NCI-H774 (cell line): ENCODE measurements at places on chromosomes 11 and 22.
A peak's percentile ranks its signal among the peaks of the same experiment; 100 is the strongest.

- DNase-seq = no peak
Observed at GRCh38 chr11:64969209-64969608, 2.7 kb downstream of the MAJIN start.

GRCh38 chr11:22390283-22390655 lies 52.1 kb downstream of the SLC17A6 start:
- DNase-seq = no peak

GRCh38 chr22:33028234-33028633 lies 29.9 kb downstream of the SYN3 start:
- DNase-seq = no peak

DNA sequence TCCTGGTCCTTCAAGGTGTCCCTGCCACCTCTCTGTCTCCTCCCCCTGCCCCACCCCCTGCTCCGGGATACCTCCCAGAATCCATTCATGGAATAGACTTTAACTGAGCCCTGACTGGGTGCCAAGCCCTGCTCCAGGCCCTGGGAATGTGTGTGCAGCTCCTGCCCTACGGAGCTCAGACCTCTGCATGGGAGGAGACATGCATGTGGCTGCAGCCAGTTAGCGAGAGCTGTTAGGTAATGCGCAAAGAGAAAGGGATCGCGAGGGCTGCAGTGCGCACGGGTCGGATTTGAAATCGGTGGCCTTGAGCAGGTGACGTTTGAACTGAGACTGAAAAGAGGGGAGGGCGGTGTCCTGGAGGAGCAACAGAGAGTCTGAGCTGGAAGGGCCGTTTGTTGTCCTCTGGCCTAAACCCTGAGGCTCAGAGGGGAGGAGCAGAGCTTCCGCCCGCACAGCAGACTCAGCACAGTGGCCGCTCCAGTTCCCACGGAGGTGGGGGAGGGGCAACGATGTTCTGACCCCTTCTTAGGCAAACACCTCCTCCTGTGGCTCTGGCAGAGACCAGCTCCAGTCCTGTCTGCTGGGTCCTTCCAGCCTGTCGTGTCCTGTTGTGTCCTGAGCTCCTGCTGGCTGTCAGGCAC lies 19.8 kb upstream of the LRRC10B start:
- peak; percentile 58 for DNase-seq

DNA sequence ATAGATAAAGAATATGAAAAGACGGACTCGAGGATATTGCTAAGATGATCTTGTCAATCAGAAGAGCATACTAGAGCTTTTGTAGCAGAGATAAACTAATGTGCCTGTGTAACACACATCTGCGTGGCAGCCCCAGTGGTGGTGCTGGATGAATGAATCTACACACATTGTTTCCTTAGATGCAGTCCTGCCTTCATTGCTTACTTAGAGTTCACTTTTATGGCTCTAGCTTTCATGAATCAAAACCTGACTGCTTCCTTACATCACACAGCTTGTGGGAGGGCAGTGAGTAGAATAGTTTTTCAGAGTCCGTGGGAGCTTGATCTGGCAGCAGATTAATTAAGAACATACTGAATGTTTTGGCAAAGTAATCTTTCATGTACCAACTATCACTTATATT lies 83.7 kb downstream of the EXT2 start:
- DNase-seq = no peak

DNA sequence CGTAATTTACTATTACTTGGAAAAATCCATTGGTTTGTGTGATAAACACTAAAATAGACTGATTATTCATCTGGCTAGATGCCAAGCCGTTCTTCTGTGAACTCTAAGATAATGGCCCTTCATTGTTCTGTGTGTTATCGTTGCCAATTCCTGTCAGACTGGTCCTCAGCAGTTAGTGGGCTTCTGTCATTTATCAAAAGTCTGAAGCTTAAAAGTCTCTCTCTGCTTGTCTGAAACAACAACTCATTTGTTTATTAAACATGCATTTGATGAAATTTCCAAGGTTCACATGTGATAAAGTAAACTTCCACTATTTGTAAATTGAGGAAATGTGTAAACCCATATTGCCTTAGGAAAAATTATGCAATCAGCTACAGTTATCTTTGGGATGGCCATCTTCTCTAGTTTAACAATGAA lies 21.1 kb upstream of the RDX start:
- DNase-seq = peak; percentile 65

GRCh38 chr11:76801225-76801624 lies 18.1 kb downstream of the TSKU start:
- no peak for DNase-seq

DNA sequence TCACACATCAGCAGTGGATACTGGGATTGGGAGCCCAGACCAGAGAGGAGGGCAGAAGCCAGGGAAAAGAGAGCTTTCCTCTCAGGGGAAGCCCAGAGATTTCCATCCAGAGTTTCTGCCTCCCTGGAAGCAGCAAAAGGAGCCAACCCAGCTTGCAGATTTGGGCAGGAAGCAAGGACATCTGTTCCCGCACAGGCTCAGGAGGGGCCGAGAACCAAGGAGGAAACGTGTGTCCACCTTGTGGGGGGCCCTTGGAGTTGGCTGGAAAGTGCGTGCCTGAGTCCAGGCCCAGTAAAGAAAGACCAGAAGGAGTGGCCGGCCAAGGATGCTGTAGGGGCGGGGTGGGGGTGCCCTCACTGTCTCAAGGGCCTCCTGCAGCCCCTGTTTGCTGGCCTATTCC lies 6.0 kb upstream of the NPTXR start:
- DNase-seq = no peak

DNA sequence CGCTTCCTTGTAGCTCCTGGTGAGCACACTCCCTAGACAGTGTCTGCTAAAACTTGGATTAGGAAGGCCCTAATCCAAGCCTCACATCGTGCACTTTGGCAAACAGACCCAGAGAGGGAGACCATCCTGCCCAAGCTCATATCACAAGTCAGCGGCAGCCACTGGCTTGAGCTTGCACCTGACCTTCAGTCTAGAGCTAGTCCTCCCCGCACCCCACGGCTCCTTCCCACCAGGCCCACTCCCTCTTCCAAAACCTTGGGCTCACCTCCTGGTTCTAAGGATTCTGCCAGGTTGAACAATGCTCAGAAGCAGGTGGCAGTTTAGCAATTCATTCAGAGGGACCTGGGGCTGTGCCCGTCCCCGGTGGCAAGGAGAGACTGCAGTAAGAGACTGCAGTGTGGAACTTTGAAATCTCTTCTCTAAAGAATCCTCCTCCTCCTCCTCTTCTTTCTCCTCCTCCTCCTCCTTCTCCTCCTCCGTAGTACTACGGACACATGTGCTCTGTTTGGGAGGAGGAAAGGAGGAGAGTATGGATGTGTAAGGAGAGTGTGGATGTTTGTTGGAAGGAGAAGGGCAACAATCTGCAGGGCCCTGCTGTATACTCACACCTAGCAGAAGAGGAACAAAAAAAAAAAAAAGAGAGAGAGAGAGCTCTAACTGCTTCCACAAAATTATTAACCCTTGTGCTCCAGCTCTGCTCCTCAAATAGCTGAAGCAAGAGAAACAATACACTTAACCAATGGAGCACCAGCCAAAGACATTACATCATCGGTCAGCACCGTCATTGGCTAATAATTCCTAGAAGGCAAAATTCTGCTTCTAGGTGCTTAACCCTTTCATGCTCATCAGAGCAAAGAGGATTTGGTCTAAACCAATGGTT lies 6.0 kb downstream of the SYN3 start:
- DNase-seq = no peak

- no peak for DNase-seq
Observed at GRCh38 chr11:91243630-91244029, 981.0 kb upstream of the FAT3 start.

DNA sequence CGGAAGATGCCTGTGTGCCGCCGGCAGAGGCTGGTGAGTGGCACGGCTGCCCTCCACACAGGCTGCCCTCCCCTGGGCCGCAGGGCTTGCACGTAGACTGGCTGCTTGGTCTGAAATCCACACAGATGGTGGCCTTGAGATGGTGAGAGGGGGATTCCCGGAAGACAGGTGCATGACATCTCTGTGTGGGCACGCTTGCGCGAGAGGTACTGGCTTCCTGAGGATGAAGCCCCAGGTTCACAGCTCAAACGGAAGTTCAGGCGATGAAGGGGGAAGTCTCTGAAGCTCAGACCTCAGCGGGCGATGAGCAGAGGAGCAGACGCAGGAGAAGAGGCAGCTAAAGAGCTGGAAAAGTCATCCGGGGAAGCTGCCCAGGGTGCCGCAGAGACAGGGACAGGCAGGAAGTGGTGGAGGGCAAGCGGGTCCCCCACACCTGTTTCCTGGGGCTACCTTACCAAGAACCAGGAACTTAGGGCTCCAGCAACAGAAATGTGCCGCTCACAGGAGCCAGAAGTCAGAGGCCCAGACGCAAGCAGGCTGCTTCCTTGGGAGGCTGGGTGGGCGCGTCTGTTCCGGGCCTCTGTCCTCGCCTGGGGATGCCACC lies 7.2 kb downstream of the CRELD2 start:
- no peak for DNase-seq

- DNase-seq = no peak
Observed at GRCh38 chr11:82494988-82495432, 238.7 kb downstream of the FAM181B start.

- DNase-seq = no peak
Observed at GRCh38 chr11:71525938-71526495, 1.1 kb upstream of the KRTAP5-7 start.

DNA sequence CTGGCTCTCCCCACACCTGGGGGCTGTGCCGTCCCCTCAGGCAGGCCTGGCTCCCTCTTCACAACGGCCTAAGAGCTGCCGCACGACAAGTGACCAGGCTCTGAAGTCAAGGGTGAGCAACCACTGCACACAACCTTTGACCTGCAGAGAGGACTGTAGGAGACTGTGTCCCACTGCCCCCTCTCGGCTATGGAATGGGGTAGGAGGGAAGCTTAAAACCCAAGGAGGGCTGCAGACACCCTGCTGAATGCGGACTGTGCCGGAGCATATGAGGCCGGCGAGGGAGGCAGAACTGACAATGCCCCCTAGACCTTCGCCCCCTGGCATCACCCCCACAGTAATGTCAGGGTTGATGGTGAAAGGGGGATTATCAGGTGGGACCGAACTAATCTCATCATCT lies 311.9 kb downstream of the CTTN start:
- no peak for DNase-seq

DNA sequence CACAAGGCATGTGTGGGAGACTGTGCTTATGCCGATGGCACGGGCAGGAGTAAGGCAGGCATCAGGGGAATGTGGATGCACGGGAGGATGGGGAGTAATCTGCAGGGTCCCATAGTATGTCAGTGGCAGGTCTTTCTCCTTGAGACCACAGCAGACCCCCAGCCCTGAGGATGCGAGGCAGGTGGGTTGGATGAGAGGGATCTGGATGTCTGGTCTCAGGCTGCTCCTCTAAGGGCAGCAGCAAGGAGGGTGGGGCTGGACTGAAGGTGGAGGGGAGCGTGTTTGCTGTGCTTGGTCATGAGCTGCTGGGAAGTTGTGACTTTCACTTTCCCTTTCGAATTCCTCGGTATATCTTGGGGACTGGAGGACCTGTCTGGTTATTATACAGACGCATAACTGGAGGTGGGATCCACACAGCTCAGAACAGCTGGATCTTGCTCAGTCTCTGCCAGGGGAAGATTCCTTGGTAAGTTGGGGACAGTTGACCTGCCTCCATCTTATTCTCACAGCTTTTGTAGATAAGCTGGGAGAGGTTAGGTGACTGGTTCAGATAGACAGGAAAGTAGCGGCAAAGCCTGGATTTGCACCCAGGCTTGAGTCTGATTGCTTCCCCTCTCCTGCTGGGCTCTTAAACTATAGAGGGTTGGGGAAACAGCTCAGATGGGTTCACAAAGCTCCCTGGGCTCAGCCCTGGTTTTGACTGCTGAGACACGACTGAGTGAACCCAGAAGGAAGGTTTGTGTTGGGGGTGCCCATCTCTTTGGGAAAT lies at the start of gene APOL1:
Gene APOL1, plus strand, starts transcription at position 380 of the 769 bp plus-strand sequence. CDS start 1,823 bp downstream, outside the sequence.
- DNase-seq = no peak

GRCh38 chr11:86798988-86799387 lies 1.4 kb upstream of the PRSS23 start:
- DNase-seq = no peak

DNA sequence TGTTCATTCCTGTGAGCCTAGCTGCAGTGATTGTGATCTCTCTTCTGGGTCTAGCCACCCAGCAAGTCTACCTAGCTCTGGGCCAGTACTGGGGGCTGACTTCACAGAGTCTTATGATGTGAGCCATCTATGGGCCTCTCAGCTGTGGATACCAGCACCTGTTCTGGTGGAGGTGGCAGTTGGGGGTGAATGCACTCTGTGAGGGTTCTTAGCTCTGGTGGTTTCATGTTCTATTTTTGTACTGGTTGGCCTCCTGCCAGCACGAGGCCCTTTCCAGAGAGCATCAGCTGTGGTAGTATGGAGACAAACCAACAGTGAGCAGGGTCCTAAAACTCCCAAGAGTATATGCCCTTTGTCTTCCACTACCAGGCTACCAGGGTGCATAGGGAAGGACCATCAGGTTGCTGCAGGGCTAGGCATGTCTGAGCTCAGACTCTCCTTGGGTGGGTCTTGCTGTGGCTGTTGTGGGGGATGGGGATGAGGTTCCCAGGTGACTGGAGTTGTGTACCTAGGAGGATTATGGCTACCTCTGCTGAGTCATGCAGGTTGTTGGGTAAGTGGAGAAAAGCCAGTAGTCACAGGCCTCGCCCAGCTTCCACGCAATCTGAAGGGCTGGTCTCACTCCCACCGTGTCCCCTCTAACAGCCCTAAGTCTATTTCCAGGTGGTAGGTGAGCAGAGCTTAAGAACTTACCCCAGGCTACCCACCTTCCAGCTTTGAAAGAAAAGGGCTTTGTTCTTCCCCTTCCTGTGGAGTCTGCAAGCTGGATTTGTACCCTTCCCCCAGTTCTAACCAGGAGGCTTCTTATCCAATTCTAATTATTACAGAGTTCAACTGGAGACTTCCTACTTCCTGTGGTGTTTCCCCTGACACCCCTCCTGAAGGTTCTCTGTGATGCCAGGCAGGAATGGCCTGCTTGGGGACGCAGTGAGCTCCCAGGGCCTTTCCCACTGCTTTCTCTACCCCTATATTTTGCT lies 250.7 kb downstream of the LUZP2 start:
- DNase-seq = no peak

GRCh38 chr11:115166820-115167219 lies 337.4 kb downstream of the CADM1 start:
- DNase-seq = no peak

- no peak for DNase-seq
Observed at GRCh38 chr11:61486779-61487178, 21.8 kb upstream of the LRRC10B start.

DNA sequence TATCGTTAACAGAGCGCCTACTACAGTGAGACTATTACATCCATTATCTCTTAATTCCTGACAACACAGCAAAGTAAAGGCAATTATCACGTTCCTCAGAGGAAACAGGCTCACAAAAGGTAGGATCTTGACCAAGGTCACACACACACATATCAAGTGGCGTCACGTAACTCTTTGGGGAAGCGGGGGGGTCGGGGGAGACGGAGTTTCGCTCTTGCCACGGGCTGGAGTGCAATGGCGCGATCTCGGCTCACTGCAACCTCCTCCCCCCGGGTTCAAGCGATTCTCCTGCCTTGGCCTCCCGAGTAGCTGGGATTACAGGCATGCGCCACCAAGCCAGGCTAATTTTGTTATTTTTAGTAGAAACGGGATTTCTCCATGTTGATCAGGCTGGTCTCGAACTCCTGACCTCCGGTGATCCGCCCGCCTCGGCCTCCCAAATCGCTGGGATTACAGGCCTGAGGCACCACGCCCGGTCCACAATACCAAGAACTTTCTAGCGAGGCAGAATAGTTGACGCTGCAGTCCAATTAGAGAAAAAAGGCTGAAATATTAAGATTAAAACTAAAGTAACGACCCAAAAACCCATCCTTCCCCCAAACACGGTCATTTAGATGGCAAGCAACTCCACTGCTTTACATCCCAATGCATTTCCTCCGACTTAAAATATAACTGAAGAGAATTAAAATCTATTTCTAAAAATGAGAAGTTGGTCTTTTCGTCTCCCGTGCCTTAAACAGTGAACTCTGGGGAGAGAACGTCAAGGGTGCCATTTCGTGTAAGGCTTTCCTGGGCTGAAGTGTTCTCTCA lies 1.2 kb downstream of the DDX17 start:
- no peak for DNase-seq
